Gastrocnemius medialis (tissue), 4 donors: ENCODE measurements at places on chromosomes 4 and X.

DNA sequence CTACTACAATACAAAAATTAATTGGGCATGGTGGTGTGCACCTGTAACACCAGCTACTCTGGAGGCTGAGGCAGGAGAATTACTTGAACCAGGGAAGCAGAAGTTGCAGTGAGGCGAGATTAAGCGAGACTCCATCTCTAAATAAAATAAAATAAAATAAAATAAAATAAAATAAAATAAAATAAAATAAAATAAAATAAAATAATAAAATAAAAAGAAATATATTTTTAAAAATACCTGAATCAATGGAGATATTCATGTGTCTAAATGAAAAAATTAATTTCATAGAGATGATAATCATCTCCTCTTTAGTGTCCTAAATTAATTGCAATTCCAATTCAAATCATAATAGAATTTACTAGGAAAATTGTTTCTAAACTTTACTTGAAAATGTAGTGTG lies 406.1 kb upstream of the POU3F4 start:
- H3K27me3 ChIP-seq = no peaks in the 10 kb centered on the region
- H3K36me3 ChIP-seq = no peaks in the 10 kb centered on the region
- no peak overlapping the region for H3K4me3 ChIP-seq
- no peak overlapping the region for H3K27ac ChIP-seq
- no peak for DNase-seq
- no peaks in the 10 kb centered on the region for H3K4me1 ChIP-seq

DNA sequence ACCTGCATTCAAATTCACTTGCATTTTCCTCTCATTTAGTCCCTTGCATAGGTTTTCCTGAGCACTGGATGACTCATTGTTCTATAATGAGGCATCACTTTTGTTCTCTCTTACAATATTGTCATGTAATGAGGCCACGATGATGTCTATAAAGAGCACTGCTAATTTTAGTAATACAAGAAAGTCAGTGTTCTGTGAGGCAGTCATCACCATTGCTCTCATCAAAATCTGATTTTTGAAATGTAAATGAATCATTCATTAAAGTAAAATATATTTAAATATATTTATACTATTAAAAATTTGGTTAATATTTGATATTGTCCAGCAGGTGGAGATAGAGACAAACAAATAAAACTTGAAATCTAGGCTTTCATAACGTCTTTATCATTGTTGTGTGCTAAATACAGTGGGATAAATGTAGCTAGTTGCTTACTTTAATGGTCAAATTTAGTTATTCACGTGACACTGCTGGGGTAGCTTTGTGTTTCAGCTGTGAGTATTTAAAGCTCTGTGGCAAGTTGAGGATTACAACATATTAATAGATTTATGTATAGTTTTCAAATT lies 15.4 kb downstream of the HMGB2 start:
- no peaks in the 10 kb centered on the region for H3K36me3 ChIP-seq
- H3K4me3 ChIP-seq = no peak overlapping the region
- H3K4me1 ChIP-seq = peaks cover 10% of the 10 kb centered on the region
- H3K27ac ChIP-seq = no peak overlapping the region
- no peaks in the 10 kb centered on the region for H3K27me3 ChIP-seq
- DNase-seq = no peak

- H3K27me3 ChIP-seq = no peaks in the 10 kb centered on the region
- H3K4me1 ChIP-seq = peaks cover 14% of the 10 kb centered on the region
- H3K27ac ChIP-seq = no peak overlapping the region
- H3K36me3 ChIP-seq = no peaks in the 10 kb centered on the region
- DNase-seq = no peak
Measured at GRCh38 chr4:183507925-183508696, 3.3 kb downstream of the ING2 start.

GRCh38 chrX:72659723-72660122 lies 54.4 kb downstream of the PHKA1 start:
- no peaks in the 10 kb centered on the region for H3K27me3 ChIP-seq
- peak overlapping the region; percentile 79 for H3K27ac ChIP-seq
- peaks cover 21% of the 10 kb centered on the region for H3K4me1 ChIP-seq
- H3K4me3 ChIP-seq = no peak overlapping the region
- H3K36me3 ChIP-seq = peaks cover 4% of the 10 kb centered on the region

DNA sequence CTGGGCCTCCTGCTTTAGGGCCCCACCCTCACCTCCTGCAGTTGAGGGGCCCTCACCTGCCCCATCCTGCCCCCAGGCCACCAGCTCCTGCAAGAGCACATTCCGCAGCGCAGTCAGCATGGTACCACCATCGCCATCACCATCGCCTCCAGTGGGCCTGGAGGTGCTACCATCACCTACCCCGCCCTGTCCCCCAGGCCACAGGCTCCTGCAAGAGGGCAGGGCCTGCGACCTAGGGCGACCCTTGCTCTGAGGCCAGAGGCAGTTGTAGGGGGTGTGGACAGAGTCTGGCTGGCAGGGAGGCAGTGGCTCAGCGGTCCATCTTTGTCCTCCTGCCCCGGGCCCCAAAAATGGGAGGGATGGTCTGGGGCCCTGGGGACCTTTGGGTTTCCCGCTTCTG lies 3.9 kb upstream of the HAUS7 start:
- no peak overlapping the region for H3K27ac ChIP-seq
- no peak for DNase-seq
- H3K4me3 ChIP-seq = no peak overlapping the region

GRCh38 chr4:29326816-29327215 lies 1393.4 kb upstream of the PCDH7 start:
- H3K27me3 ChIP-seq = no peaks in the 10 kb centered on the region
- H3K4me1 ChIP-seq = no peaks in the 10 kb centered on the region
- H3K4me3 ChIP-seq = no peak overlapping the region
- H3K27ac ChIP-seq = no peak overlapping the region

- no peaks in the 10 kb centered on the region for H3K4me1 ChIP-seq
- no peak overlapping the region for H3K4me3 ChIP-seq
- no peak for DNase-seq
- H3K36me3 ChIP-seq = no peaks in the 10 kb centered on the region
- H3K27ac ChIP-seq = no peak overlapping the region
Measured at GRCh38 chr4:17817027-17817426, 6.2 kb downstream of the NCAPG start.

- no peak for DNase-seq
- no peaks in the 10 kb centered on the region for H3K27me3 ChIP-seq
- no peak overlapping the region for H3K4me3 ChIP-seq
- peaks cover 7% of the 10 kb centered on the region for H3K36me3 ChIP-seq
- H3K27ac ChIP-seq = no peak overlapping the region
Measured at GRCh38 chr4:53421791-53422190, 44.4 kb downstream of the FIP1L1 start.

DNA sequence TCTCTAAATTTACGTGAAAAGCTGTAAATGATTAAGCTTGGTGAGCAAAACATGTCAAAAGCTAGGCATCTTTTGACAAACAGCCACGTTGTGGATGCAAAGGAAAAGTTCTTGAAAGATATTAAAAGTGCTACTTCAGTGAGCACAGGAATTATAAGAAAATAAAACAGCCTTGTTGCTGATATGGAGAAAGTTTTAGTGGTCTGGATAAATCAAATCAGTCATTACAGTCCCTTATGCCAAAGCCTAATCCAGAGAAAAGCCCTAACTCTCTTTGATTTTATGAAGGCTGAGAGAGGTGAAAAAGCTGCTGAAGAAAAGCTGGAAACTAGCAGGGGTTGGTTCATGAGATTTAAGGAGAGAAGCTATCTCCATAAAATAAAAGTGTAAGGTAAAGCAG lies 487.2 kb downstream of the CCSER1 start:
- no peak for DNase-seq
- H3K4me3 ChIP-seq = no peak overlapping the region
- no peaks in the 10 kb centered on the region for H3K4me1 ChIP-seq
- no peak overlapping the region for H3K27ac ChIP-seq
- H3K36me3 ChIP-seq = no peaks in the 10 kb centered on the region

DNA sequence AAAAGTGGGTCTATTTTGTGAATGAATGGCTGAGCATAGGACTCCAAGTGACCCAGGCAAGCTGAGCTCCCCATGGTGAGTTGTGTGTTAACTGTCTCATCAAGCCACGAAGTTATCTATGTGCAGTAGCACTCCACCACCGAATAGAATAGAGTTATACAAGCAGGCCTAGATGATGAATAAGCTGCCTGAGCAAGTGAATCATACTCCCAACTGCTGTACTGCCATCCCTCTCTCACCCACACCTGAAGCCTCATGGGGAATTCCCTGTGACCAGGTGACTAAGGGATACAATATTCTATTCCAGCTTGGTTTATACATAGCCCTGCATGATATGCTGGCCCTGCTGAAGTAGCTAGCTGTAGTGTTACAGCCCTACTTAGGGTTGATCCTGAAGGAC lies 38.7 kb downstream of the KDM5C start:
- peak overlapping the region; percentile 13 for H3K27ac ChIP-seq
- H3K27me3 ChIP-seq = no peaks in the 10 kb centered on the region
- H3K4me1 ChIP-seq = peaks cover 9% of the 10 kb centered on the region
- no peaks in the 10 kb centered on the region for H3K36me3 ChIP-seq
- no peak overlapping the region for H3K4me3 ChIP-seq

GRCh38 chrX:45868425-45868824 lies 667.7 kb upstream of the DIPK2B start:
- no peaks in the 10 kb centered on the region for H3K27me3 ChIP-seq
- H3K36me3 ChIP-seq = no peaks in the 10 kb centered on the region
- no peak overlapping the region for H3K4me3 ChIP-seq
- no peak overlapping the region for H3K27ac ChIP-seq
- H3K4me1 ChIP-seq = no peaks in the 10 kb centered on the region

DNA sequence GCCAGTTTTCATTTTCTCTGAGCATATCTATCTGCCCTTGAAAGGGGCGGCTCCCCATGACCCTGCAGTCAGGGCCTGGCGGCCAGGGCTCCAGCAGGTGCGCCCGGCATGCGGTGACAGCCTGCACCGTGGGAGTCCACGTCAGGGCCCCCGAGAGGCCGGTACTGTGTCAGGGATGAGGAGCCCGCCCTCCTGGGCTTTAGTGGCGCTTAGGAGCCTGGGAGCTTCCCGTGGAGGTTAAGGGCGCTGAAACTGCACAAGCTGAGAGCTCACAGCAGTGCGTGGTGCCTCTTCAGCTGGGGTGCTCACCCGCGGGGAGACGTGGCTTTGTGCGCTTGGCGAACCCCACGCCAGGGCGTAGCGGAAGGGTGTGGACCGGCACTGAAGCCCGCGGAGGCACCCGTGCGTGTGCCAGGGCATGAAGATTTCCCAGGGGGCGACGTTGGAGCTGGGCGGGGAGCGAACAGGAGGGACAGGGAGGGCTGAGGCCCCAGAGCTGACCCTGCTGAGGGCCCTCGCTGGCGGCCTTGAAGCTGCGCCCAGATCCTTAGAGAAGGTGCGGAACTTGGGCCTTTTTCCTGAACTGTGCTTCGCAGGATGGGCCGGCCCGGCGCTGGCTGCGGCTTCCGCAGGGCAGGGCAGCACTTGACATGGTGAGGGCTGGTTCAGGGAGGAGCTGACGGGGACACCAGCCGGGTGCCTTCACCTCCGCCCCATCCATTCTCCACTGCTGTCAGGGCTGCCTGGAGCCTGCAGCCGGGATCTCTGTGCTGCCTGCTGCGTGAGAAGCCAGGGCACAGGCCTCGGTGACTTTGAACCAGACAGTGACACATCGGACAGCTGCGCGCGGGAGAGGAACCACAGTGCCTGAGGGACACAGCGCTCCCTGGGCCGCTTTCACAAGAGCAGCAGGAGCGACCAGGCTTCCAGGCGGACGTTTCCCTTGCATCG lies 32.9 kb downstream of the HTT-AS start:
- H3K4me1 ChIP-seq = peaks cover 20% of the 10 kb centered on the region
- H3K4me3 ChIP-seq = peak overlapping the region; percentile 57
- peak; percentile 90 for DNase-seq
- peak overlapping the region; percentile 71 for H3K27ac ChIP-seq

GRCh38 chr4:125681240-125681639 lies 366.5 kb downstream of the FAT4 start:
- no peak overlapping the region for H3K4me3 ChIP-seq
- no peak for DNase-seq
- no peaks in the 10 kb centered on the region for H3K4me1 ChIP-seq
- no peak overlapping the region for H3K27ac ChIP-seq
- no peaks in the 10 kb centered on the region for H3K27me3 ChIP-seq
- no peaks in the 10 kb centered on the region for H3K36me3 ChIP-seq

DNA sequence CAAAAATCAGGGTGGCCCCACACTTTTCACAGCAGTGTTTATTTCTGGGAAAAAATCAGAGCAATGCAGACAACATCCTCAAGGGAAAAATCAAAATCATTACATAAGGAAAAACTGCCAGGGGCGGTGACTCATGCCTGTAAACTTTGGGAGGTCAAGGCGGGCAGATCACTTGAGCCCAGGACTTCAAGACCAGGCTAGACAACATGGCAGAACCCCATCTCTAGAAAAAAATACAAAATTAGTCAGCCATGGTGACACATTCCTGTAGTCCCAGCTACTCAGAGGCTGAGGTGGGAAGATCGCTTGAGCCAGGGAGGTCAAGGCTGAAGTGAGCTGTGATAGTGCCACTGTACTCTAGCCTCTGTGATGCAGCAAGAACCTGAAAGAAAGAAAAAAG lies 102.8 kb downstream of the NAF1 start:
- DNase-seq = no peak
- H3K36me3 ChIP-seq = no peaks in the 10 kb centered on the region
- H3K4me1 ChIP-seq = no peaks in the 10 kb centered on the region
- no peaks in the 10 kb centered on the region for H3K27me3 ChIP-seq
- H3K27ac ChIP-seq = no peak overlapping the region
- no peak overlapping the region for H3K4me3 ChIP-seq

DNA sequence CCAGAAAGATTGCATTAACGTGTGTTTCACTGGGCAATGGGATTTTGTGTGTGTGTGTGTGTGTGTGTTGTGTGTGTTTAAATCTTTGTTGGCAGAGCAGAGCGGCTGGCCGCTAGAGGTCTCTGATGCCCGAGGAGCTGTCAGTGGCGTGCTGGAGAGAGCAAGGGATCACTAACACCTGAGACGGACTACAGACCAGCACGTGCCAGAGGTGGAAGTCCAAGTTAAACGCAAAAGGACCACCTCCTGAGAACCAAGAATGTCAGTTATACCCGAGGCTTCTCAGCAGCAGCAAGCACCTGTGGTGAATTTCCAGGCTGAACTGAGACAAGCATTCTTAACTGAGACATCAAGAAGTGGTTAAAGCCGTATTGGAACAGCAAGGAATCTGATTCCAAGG lies 9.0 kb upstream of the SLC25A14 start:
- no peaks in the 10 kb centered on the region for H3K36me3 ChIP-seq
- H3K4me1 ChIP-seq = no peaks in the 10 kb centered on the region
- H3K27me3 ChIP-seq = no peaks in the 10 kb centered on the region
- H3K27ac ChIP-seq = no peak overlapping the region

DNA sequence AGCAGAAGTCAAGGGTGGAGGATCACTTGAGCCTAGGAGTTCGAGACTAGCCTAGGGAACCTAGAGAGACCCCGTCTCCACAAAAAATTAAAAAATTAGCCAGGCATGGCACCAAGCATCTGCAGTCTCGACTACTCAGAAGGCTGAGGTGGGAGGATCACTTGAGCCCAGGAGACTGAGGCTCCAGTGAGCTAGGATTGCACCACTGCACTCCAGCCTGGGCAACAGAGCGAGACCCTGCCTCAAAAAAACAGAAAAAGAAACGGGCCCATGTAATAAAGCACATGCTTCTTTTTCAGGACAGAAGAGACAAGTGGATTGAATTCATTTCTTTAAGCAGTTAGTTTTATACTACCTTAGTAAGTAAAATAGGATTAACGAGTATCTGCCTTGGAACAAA lies 42.0 kb downstream of the ELOVL6 start:
- no peaks in the 10 kb centered on the region for H3K36me3 ChIP-seq
- no peaks in the 10 kb centered on the region for H3K27me3 ChIP-seq
- no peak for DNase-seq
- no peak overlapping the region for H3K4me3 ChIP-seq
